ENCODE measurements at places on chromosomes 5 and 9. TPM values are rescaled to one million over a fixed set of nuclear protein-coding genes. Genes with fewer than 3 reads are reported as not detected.

DNA sequence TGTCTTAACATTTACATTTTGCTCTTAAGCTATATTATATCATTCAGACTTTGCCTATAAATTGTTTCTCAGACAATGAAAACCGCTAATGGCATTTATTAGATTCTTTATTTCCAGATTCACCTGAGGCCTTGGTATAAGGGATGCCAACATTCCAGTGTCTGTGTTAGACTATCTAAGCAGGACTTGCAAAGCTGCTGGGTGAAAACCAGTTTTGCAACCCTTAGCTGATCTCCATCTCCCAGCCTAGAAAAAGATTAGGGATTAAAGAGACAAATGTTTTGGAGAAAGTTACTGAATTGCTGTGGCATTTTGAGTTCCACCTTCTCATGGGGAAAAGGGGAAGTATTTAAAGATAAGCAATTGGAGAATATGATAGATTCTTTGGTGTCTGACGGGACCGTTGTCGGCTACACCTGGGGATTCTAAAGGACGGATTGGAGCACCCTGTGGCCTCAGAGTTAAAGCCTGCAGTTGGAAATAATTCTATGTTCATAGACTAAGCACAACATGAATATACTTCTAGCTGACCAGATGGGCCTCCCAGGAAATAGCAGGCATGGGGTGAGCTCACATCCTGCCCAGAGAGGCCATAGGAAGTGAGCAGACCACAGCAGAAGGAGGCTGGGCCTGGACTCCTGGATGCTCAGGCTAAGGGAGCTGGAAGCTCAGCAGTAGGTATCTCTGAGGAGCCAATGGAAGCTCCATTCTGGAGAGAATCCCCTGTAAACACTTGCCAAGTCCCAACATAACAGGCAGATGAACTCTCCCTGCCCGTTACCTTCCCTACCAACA lies 21.8 kb downstream of the ENTREP1 start:
- DNase-seq = no peak

- DNase-seq = no peak
Observed at GRCh38 chr5:38827525-38827924, 18.3 kb upstream of the OSMR start.

GRCh38 chr5:87827539-87827938 lies 414.8 kb upstream of the CCNH start:
- no peak for DNase-seq

DNA sequence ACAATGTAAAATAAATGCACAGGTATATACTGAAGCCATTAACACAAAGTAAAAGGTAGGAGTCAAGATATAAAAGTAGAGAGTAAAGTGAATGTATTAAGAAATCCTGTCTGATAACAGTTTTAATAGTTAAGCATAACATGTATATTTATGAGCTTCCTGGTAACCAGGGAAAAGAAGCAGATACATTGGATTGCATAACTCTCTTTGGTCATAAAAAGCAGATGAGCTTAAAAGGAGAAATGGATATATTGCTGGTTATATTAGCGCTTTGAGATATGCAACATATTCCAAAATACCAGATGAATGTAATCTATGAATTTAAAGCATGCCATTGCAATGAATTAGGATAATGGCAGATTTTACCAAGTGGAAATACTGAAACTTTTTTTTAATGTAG lies 6.2 kb upstream of the TNFSF8 start:
- no peak for DNase-seq

Gene FAM240B
- total RNA-seq = not detected

- DNase-seq = no peak
Observed at GRCh38 chr9:116237456-116237855, 83.9 kb downstream of the PAPPA start.

Gene TRAF2
- 5.5 TPM for total RNA-seq

Gene GPR21
- total RNA-seq = not detected

DNA sequence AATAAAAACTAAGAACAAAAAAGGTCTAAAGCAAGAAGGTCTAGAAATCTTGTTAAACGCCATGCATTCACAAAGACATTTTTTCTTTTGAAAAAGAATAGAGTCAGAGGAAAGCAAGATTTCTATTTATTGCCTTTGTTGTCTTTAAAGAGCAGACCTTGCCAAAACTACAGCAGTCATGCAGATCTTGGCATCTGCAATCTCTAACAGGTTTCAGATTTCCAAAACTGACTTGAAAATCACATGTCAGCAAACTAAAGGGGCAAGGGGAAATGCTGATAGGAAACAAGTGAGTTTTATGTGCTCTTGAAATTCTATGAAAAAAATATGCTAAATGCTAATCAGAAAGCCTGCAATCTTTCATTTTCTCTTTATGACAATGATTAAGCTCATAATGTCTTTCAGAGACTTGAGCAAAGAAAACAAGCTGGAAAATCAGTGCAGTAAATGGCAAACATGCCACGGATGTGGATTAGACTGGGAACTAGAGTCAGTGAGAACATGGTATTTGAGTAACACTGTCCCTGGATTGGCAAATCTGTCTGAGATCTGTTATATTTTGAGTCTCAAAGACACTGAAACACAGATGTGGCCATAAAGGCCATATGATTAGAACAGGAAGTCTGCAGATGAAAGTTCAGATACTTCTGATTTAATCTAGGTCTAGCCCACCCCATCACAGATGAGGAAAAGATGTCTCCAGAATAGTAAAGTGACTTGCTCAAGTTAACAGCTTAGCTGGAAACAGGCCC lies 361.4 kb upstream of the RPS23 start:
- DNase-seq = no peak

DNA sequence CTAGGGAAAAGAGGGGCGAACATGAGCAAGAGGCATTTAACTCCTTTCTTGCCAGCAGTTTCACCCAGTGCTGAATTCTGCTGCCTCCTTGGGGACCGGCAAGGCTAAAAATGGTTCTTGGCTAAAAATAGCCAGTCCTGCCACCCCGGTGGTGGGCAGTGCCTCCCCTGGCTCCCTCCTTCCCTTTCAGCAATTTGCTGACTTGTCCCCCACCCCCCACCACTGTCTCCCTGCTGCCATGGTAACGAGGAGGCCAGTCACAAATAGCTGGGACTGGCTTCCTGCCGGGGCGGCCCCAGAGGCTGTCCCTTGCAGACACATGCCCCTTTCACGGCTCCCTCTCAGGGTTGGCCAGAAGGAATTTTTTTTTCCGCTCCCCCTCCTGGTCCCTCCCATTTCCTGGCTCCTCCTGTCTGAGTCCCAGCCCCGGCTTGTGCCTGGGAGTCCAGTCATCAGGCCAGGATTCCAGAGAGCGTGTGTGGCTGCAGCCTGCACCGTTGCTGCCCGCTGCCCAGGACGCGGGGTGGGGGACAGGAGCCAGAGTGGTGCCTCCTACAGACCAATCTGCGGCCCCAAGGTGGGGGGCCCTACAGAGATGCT lies 130.3 kb downstream of the RGS3 start:
- peak; percentile 98 for DNase-seq

Gene GNA14
- total RNA-seq = not detected

Gene GLRA1
- total RNA-seq = not detected

DNA sequence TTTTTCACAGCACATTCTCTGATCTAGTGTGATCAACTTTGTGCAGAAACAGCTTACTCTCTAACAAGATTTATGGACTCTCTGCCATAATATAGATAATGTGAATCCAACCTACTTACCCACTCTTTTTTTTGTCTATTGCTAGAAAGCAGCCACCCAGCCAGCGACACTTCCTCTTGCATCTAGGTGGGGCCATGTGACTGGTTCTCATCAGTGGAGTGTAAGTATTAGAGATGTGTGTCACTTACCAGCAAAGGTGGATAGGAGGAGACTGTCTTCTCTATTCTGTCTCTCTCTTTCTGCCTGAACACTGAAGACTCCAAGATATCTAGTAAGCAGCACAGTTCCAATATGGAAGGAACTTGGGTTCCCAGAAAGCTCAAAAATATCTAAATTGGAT lies 174.8 kb downstream of the MCTP1 start:
- no peak for DNase-seq

DNA sequence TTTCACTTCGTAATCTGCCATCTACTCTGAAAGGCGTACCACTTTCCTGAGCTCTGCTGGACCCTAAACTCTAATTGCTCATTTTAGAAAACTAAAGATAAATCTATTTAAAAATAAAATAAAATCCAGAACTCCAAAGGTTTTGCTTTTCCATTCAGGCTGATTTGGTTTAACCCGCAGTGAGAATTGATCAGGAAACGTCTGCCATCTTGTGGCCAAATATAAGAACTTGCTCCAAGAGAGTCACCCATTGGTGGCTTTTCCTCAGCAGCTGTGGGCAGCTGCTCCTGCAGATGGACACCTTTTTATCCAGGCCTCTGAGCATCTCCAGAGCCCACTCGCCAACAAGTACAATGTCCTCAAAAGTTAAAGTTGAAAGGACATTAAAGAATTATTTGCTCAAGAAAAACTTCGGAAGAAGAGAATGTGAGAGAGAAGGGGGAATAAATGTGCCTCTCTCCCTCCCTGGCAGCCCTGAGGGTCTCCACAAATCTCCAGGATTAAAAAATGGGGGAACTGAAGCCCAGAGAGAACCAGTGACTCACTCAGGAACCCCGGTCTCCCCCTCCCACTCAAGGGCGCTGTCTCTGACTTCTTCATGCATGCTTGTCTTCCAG lies 4.1 kb downstream of the SAXO1 start:
- DNase-seq = peak; percentile 90

Gene RORB
- 0.58 TPM for total RNA-seq

- DNase-seq = no peak
Observed at GRCh38 chr5:28324174-28324573, 1285.8 kb upstream of the CDH9 start.

- peak; percentile 56 for DNase-seq
Observed at GRCh38 chr9:35603506-35603985, 1.5 kb upstream of the TESK1 start.

Gene DBH
- total RNA-seq = not detected

GRCh38 chr9:98576354-98576753 lies 132.4 kb downstream of the GABBR2 start:
- no peak for DNase-seq

- DNase-seq = peak; percentile 31
Observed at GRCh38 chr9:2469681-2470221, 151.8 kb upstream of the VLDLR start.

Gene CBY3
- not detected for total RNA-seq
